ENCODE measurements at places on chromosomes 3 and 15.
A peak's percentile ranks its signal among the peaks of the same experiment; 100 is the strongest.

DNA sequence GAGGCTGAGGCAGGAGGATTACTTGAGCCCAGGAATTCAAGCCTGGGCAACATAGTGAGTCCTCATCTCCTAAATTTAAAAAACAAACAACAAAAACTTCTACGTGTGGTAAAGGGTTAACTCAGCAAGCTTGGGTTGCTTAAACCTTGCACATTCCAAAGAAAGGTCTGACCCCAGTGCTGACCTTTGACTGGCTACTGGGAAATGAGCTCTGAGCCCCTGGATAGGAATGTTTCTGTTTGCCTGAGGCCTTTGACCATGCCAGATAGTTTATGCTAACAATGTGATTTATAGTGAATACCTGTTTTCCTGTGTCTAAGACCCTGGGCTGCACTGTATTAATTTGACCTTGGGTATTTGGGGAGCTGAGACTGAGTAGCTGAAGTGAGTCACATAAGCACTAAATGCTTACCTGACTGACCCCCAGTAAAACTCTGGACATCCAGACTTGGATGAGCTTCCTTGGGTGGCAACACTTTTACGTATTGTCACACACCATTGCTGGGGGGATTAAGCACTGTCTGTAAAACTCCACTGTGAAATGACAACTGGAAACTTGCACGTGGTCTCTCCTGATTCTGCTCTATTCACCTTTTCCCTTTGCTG is 20.7 kb downstream of the TCAIM start:
- DNase-seq, result no peak

DNA sequence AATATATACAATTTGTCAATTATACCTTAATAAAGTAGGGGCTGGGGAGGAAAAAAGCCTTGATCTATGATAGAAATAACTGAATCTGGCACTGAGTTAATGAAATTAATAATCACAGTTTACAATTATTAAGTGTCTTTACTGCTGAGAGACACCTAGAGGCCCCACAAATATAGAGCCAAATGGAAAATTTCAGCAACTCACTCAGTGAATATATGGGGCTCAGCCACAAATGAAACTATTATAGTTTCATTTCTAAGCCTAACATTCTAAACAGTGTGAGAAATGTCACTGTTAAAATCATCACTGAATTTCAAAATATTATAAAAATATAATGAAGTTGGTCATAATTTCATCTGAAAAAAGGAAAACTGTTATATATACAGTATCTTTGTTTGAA is 40.3 kb downstream of the GNB4 start:
- DNase-seq, result no peak

GRCh38 chr15:32833379-32833821 is 115.6 kb downstream of the GREM1 start:
- no peak for DNase-seq

DNA sequence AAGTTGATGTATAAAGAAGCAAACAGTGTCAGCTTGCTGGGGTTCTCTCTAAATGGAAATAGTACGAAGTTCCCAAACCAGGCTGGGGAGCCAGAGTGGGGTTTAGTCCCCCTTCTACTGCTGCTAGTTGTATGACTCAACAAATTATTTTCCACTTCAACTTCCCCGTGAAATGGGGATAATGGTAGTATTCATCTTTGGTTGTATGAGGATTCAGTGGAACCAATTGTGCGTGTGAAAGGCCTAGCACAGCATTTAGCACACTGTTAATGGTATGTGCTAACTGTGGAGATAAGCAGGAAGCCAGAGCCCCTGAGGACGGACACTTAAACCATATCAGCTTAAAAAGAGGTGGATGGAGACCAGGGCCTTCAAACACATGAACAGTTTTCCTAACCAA is 4.2 kb downstream of the SORD start:
- DNase-seq, result no peak

GRCh38 chr15:62989366-62990055 is 53.0 kb upstream of the TPM1 start:
- peak; percentile 16 for DNase-seq

DNA sequence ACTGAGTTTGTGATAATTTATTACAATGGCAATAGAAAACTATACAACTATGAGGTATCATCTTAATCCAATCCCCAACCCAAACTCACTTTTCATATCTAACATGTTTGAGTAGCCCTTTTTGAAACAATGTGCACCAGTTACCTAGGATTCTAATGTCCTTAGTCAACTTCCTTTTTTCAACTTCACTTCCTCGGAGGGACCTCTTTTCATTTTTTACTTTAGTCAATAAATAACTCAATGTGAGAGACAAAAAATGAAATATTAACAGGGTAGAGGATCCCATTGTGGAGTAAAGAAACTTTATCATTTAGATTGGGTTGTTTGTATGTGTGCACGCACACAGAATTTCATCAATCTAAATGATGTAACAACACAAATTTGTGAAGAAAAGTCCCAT is 193.6 kb upstream of the LRRC3B start:
- no peak for DNase-seq

- DNase-seq, result no peak
Measured at GRCh38 chr3:100798012-100798411, 88.7 kb downstream of the TFG start.

All from mucosa of descending colon (tissue), 3 donors.